ENCODE measurements at places on chromosomes 7 and 10.

GRCh38 chr10:62154231-62154630 lies 114.4 kb downstream of the RTKN2 start:
- no peak for DNase-seq

- DNase-seq, result no peak
These were observed 95.5 kb downstream of the RPS24 start for GRCh38 chr10:78129211-78129610.

DNA sequence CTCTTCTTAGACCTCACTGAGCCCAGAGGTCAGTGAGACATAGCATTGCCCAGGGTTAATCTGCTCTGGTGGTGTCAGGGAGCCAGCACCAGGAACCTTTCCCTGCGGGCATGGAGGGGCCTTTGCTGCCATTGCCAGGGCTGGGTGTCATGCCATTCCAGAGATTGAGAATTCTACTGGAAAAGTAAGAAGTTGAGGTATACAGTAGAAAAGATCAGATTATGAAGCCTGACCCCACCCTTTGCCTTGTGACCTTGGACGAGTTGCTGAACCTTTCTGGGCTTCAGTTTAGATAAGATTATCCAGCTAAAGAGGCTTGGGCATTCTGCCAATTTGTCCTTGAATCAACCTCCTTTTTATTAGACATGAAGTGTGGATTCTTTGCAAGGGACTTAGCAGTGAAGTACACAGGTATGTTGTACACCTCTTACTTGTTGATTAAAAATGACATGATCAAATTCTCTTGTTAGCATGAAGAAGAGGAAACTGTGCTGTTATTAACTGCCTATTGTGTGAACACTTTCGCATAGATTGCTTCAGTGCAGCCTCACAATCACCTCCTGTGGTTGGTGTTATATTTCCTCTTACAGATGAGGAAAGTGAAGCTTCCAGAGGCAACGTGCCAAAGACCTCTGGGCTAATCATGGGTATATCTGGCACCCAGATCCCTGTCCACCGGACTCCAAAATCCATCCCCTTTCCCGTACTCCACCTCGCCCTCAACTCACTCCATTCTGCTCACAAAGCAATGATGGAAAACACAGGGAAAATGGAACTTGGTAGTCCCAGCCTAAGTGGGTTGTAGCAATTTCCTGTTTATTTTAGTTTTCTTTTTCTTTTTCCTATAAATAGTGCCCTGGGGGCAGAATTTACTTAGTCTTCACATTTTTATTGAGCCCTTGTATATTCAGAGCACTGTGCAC lies 151.3 kb downstream of the CAMK1D start:
- DNase-seq, result no peak

DNA sequence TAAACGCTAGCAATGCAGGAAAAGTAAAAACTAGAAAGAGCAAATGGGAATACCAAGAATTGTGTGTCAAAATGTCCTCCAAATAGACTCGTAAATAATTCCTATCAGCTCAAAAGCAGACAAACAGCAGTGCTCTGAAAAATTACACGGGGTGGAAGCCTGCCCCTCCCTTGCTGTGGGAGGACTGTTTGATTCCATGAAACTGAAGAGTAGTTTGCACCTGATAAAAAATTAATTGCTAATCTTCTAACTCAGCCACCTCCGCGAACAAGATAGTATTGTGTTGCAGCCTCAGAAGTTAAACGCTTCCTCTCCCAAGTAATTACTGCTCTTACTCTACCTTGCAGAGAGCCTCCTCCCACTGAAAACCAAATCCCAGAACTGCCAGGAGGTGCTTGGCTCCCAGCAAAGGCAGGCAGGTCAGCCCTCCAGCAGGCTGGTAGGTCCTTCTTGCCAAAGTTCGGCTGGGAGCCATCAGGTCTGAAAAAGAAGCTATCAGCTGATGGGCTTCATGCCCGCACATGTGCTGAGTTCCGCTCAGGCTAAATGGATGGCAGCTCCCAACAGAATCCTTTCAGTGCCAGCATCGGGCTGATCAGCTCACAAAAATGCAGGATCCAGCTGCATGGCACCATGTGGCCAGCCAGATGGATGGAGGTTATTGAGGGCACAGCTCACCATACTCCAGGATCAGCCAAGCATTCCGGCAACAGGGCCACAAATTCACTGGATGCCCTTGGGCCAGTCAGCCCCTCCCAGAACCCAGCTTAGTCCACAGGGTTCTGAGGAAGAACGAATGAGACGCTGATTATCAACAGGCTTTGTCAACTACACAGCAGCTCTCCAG lies 37.1 kb downstream of the MAD1L1 start:
- no peak for DNase-seq

DNA sequence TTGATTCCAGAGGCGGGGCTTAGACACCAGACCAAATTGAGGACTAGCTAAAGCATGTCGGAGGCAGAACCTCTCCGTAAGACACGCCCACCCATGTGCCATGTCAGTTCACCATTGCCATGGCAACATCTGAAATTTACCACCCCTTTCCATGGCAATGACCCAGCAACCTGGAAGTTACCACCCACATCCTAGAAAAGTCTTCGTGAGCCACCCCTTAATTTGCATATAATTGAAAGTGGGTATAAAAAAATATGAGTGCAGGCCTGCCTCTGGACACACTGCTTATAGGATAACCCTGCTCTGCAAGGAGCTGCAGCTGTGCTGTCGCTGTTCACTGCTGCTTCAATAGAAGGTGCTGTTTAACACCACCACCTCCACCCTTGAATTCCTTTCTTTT lies 28.0 kb downstream of the TMEM270 start:
- DNase-seq, result no peak

DNA sequence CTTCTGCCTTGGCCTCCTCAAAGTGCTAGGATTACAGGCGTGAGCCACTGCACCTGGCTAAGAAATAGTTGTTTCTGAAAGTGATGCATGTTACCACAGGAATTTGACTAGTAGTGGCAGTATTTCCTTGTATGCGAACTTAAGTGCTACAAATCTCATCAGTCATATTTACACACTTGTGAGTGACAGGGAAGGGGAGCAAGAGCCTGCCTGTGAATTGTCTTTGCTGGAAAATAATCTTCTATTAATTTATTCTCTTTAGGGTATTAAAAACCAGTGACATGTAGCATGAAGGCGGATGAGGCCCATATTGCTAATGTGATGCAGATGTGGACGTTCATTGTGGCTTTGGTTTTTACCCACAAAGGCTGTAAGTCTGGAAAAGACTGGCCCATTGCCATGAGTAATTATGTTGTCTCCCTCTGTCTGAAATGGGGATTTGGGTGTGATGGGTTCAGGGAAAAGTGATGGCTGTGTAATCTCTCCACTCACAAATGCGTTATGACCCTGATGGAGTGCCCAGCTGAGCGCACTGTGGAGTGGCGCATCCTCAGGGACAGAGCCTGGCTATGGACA lies 97.6 kb downstream of the CCNY start:
- DNase-seq, result no peak

DNA sequence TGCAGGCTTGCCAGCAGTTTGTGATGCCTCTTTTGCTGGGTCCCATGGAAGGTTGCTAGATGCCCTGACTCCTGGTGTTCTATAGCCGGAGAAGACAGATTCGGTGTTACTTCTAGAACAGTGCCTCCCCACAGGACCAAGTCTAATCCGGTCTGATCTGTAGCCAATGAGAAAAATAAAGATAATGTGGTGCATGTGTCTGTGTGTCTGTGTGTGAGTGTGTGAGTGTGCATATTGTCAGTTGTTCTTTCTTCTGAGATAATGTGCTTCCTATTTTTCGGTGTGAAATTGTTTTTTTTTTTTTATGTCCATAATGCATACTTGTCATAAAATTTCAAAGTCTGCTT lies 29.7 kb upstream of the ZNRF2 start:
- DNase-seq, result no peak

GRCh38 chr7:115267503-115267902 lies 345.6 kb downstream of the MDFIC start:
- DNase-seq, result no peak

DNA sequence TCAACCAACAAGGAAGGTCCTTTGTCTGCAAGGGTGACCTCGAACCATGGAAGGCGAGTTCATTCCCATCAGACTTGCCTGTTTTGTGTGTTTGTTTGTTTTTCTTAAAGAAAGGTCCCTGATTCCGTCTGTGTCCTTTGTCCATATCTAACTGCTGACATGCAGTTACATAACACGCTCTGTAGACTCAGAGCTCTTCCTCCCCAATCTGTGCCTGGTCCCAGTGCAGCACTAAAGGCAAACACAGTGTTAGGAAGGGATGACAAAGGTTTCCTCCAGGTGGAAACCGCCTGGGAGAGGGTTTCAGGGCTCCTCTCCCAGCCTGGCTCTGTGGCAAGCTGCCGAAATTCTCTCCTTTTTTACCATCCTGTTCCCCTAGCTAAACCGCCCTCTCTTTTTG lies 13.4 kb downstream of the JCAD start:
- DNase-seq, result no peak

DNA sequence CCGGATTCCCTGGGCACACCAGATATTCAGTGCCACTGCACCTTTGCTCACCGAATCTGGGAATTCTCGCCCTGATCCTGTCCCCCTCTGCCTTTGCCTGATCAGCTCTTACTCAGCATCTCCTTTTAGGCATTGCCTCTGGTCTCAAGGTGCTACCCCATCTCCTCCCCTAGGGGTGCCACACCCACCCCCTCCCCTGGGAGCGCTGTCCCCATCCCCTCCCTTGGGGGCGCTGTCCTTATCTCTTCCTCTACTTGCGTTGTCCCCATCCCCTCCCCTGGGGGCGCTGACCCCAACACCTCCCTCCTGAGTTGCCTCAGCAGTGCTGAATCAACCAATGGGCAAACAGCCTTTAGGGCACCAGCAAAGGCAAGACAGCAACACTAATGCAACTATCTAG lies 686.9 kb upstream of the FOXK1 start:
- DNase-seq, result no peak

DNA sequence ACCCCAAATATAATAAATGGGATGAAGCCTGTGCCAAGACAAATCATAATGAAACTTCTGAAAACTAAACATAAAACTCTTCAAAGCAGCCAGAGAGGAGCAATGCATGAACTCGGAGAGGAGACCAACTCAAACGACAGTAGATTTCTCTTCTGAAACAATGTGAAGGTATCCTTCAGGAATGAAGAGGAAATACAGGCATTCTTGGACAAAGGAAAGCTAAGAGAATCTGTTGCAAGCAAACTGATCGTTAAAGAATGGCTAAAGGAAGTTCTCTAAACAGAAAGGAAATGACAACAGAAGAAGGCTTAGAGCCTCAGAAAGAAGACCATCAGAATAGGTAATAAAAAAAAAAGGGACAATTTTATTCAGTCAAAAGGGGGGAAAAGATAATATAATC lies 6.6 kb downstream of the GNA12 start:
- no peak for DNase-seq

GRCh38 chr7:139588632-139589031 lies 65.1 kb downstream of the CLEC2L start:
- no peak for DNase-seq

DNA sequence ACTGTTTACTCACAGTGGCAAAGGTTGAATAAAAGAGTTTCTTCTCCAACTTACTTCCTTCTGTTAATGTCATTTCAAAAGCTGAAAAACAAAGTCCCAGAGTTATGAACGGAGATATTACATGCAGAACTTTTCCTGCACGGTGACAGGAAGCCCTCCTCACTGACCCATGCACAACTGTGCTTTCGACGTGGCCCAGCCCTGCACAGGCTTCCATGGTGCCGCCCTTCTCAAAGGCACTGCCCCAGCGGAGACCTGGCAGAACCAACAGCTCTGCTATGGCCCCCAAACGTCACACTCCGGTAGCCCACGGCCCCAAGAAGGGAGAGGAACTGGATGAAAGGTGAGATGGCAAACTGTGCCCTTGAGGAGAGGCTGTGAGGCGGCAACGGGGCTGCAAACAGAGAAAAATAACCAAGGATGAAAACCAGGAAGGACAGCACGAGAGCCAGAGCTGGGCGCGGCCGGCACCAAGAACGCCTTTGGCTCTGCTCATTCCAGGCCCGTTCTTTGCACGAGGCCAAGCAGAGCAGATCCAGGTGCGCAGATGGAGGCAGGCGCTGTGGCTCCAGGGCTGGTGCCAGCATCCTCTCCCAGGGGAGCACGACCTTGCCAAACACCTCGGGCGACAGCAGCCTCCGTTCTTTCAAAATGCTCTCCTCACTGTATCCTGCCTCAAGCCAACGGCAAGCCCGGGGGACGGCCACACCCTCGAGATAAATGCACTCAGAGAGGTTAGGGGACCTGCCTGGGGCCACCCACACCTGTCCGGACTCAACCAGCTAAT lies 7.0 kb upstream of the FUOM start:
- DNase-seq, result no peak

DNA sequence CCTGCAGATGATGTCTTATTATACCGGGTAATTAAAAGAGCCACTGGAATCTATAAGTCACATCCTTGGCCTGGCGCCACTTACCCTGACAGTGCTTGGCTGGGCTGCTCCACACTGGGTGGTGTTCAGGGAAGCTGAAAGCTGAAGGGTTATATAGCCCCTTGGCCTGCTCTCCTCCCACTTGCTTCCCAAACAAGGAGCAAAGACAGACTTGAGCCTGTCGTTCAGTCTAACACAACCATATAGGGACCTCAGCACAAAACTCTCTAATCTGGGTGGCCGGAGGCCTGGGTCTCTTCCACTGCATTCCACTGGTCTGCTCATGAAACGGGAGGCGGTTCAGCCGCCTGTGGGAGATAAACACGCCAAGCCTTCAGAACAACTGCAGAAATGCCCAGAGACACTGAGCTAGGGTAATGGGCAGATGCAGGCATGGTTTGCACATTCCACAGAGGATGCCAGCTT lies at the start of gene ACTA2:
Gene ACTA2 (minus strand): TSS at position 127 of the 465 bp plus-strand sequence. CDS start 3,843 bp downstream, outside the sequence.
- DNase-seq, result no peak

GRCh38 chr10:42953684-42954674 lies 122.9 kb upstream of the RET start:
- no peak for DNase-seq

DNA sequence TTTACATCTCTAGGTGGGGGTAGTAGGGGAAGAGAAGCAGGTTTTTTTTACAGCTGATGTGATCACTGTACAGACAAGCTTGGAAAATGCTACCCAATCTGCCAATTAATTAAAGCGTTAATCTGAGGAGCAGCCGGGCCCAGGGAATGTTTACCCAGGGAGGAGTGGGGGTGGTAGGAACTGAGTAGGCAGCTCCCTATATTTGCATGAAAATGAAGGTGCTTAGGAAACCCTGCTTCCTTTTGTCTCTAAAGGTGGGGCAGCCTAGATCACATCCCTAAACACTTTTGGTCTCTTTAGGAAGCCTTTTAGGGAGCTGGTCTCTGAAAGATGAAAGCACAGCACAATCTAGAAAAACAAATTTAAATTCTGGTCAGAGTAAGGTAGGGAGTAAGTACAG lies 53.0 kb upstream of the NFKB2 start:
- no peak for DNase-seq
